Fibroblast of skin of left biceps (primary cell): ENCODE measurements at places on chromosomes 16 and 17.

- DNase-seq = no peak
These were observed 11.7 kb upstream of the PRPSAP1 start for GRCh38 chr17:76365256-76365903.

DNA sequence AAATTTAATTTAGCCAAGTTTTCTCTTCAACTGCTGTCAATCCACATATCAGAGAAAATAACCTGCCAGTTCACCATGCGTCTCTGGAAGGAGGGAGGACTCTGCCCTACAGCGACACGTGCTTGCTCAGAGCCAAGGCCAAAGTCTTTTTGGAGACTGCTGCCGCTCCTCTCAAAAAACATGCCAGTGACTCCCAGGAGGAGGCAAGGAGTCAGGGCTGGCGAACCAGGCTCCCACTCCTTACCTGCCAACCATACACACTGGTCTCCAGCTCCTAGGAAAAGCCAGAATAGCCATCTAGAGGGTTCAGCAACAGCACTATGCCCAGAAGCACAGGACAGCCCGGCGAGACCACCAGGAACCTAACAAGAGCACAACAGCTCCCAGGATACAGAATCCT, 73.0 kb downstream of the ANKRD11 start:
- DNase-seq = no peak

GRCh38 chr16:3152991-3153368, 18.2 kb downstream of the ZNF213 start:
- no peak for DNase-seq

DNA sequence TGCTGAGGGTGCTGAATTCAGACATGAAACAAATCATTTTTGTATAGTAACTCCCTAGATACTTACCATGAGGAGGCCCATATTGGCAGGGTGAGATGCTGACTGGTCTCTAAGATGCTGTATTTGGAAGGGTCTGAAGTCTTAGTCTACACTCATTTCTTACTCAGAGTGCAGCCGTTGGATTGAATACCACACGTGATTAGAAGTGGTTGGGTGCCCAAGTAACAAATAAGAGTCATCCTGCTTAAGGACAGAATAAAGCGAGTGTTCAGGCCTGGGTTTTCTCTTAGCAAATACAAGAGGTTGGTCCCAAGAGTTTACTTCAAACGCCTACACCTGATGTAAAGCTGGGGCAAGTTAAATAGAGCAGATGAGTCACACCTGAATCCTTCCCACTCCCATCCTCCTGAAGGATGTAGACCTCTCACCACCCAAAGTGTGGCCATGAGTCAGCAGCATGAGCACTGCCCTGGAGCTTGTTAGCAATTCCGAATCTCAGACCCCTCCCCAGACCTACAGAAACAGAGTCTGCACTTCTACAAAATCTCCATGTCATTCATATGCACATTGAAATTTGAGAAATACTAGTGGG, 284.6 kb upstream of the CDH5 start:
- peak; percentile 76 for DNase-seq

- no peak for DNase-seq
These were observed 74.7 kb downstream of the KLHDC4 start for GRCh38 chr16:87690911-87691685.

GRCh38 chr17:27755706-27756466, 44.4 kb downstream of the NOS2 start:
- no peak for DNase-seq

- DNase-seq = no peak
These were observed 16.6 kb upstream of the TXNDC11 start for GRCh38 chr16:11759163-11759834.

DNA sequence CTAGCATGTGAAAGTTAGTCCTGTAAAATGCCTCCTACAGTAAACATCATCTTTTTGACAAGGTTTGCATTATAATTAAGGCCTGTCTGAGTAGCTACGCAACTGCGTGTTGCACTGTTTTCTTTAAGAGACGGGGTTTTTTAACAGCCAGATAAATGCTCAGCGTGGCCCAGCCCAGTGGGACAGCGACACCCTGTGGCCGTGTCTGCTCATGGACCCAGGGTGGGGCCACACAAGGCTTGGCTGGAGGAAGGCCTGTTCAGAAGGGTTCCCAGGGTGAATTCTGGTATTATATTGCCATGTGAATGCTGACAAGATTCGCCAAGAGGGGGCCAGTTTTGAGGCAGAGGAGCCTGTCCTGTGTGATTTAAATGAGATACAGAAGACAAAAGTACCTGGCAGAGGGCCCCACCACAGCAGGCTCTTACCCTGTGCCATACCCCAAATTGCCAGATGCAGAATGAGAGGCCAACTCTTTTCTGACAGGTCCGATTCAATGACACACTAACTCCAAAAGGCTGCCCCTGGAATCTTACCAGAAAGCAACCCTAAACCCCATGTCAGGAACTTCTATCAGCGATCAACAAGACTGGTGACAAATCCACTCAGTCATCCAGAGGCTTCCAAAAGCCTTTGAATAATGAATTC, 65.9 kb upstream of the IRX6 start:
- DNase-seq = peak; percentile 37

GRCh38 chr16:83482545-83483162, 325.1 kb upstream of the HSBP1 start:
- no peak for DNase-seq

- no peak for DNase-seq
These were observed at the start of gene WFDC1 for GRCh38 chr16:84294531-84295142. Gene WFDC1, plus strand, starts transcription at chr16:84294878. Its CDS starts 94 bp downstream, at chr16:84294972.

DNA sequence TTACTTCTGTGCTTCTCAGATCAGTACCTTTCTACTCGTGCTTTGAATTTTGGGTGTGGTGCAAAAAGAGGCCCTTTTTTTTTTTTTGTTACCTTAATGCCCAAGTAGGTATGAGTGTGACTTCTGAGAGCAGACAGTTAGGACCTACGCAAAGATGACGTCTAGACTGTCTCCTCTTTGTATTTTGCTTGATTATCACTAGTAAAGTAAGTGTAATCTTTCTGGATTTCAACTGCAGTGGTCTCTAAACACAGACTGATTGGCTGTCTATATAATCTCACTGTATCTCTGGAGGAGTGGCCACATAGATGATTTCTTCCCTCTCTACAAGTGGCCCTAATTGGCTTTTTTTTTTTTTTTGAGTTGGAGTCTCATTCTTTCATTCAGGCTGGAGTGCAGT, 11.5 kb upstream of the CDK5R1 start:
- no peak for DNase-seq

DNA sequence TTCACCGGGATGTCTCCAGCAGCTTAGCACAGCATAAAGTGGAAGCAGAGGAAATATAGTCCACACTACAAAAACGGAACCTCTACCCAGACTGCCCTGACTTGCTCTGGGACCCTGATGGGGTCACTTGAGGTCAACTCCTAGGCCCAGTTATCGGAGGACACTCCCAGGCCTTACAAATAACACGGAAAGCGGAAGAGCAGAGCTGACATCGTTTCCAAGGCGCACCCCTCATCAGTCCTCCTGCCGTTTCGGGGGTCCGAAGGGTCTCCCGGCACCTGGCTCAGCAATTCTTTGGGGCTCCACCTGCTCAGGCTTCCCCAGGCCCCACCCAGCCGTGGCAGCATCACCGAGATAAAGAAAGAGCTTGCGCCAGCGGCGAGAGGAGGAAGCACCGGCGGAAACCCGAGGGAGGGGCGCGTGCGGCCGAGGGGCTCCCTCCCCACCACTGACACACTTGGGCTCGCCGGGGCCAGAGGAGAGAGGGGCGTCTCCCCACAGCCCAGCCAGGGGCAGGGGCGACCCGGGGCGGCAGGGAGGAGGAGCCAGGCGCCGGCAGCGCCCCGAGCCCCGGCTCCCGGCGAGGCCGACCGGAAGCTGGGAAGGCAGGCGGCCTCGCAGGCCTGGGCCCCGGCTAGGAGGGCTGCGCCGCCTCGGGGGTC, 727 bp downstream of the CORO7 start:
- DNase-seq = no peak

DNA sequence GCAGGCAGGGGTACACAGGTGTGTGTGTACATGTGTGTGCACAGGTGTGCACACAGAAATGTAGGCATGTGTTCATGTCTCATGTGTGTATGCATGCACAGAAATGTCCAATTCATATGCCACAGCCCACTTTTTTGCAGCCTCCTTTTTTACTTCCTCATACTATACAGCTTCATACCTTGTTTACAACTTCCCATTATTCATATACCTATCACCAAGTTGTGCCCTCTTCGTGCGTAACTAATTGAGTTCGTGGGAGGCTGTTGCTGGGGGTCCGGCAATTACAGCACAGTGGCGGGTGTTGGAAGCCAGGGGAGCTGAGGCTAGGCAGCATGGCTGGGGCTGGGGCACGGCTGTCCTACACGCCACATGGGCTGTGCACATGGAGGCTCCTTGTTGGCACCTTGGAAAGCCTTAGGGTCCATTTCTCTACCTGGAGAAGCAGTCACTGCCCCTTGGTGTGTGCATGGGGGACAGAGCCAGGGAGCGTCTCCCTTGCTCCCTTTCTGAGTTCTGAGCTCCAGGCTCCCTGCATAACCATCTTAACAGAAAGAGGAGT, 266.7 kb downstream of the ENGASE start:
- DNase-seq = no peak

GRCh38 chr17:34793231-34793908, 167.9 kb downstream of the CCT6B start:
- DNase-seq = no peak

- DNase-seq = no peak
These were observed 24.0 kb downstream of the RNF213 start for GRCh38 chr17:80284631-80285030.

DNA sequence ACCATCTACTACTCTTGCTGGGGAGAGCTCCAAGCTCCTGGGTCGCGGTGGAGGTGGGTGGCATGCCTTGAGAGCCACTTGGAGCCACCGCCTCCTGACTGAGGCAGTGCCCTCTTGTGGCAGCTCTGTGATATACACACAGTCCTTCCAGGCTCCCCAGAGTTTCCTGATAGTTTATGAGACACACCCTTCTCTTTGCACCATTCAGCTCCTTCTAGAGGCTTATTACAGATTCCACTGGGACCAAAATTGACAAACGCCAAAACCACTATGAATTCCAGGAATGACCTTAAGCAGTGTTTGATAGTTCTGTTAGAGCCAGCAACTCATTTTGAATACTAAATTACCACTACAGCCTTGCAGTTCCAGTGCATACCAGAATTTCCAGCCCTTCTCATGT, 170.1 kb upstream of the CDH13 start:
- peak; percentile 11 for DNase-seq

GRCh38 chr17:60224064-60224463, 74.3 kb downstream of the CA4 start:
- DNase-seq = no peak

GRCh38 chr16:23342083-23342640, 40.1 kb downstream of the SCNN1B start:
- no peak for DNase-seq

DNA sequence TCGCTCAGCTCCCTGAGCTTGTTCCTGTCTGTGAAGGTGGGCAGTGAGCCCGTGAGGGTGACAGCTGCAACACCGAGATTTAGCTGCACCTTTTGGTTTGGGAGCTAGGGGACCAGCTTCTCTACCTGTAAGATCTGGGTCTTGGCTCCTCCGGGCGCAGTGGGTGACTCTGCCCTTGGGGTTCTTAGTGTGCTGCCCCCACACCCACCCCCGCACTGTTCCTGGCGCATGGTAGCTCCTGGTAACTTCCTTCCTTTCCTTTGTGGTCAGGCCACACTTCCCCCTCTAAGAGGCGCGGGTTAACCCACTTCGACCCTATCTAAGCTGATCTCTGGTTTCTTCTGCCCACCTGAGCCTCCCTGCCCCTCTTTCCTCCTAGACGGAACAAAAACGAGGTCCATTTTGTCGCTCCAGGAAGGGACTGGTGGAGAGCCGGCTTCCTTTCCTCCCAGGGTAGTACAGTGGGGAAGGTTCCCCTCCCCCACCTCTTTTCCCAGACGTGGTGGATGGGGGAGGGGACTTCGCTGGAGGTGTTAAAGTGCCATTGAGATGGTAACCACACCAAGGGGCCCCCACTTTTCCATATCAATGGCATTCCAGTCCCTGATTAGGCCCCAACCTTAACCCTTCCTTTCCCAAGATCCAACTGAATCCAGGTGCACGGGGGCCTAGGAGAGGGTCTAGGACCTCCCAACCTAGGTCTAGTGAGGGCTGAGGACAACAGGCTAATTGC, 4.6 kb upstream of the CLDN9 start:
- DNase-seq = no peak

DNA sequence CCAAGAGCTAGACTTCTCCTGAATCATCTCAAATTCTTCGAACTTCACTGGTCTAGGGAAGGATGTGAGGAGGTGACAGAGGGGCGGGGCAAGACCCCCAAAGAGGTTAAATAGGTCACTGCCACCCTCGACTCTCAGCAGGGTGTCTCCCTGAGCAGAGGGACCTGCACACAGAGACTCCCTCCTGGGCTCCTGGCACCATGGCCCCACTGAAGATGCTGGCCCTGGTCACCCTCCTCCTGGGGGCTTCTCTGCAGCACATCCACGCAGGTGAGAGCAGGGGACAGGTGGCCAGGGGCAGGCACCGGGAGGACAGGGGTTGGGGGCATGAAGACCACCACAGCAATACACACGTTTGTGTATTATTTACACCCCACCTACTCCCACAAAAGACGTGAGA, 9.2 kb downstream of the CCL17 start:
- DNase-seq = no peak

DNA sequence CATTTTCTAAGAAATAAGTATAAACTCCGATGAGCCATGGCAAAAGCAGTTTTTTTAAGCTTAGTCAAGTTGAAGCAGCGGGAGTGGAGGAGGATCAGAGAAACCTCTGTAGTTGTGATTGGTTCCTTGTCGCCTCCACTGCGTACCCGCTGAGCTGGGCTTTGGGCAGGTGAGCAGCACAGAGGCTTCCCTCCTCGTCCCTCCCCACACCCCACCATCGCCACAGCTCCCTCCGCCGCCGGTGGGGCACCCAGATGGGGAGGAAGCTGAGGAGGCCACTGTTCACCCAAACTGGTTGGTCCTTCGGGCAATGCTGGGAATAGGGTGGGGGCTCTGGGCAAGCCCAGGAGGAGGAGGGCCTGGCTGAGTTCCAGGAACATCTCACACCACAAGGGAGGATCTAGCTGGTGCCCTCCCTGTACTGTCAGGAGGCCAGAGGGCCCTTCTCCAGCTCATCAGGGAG, 5.2 kb upstream of the MRPL38 start:
- DNase-seq = no peak

GRCh38 chr17:30291543-30292285, at the start of gene BLMH:
Gene BLMH, minus strand, starts transcription at chr17:30291944. Its CDS starts 125 bp downstream, at chr17:30291819.
- peak; percentile 58 for DNase-seq

DNA sequence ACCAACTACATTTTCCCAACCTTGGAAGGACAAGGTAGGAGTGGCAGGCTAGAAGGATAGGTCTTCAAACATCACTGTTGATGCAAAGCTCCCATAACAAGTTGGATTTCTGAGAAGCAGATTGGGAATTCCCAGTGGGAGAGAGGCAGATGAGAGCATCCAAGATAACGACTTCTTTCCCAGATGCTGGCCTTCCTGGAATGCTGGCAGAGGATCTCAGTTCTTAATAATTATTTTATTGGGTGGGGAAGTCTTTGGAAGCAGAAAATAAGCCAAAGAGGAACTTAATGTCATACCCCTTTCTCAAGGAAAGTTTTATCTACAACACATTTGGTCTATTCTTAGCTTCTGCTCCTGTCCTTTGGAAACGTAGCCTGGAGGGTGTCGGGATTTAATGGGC, 64.5 kb downstream of the MPRIP start:
- no peak for DNase-seq
